ENCODE measurements at places on chromosomes 16 and 17. TPM values are rescaled to one million over a fixed set of nuclear protein-coding genes. Genes with fewer than 3 reads are reported as not detected.

WNT3 gene
- total RNA-seq: not detected

DNA sequence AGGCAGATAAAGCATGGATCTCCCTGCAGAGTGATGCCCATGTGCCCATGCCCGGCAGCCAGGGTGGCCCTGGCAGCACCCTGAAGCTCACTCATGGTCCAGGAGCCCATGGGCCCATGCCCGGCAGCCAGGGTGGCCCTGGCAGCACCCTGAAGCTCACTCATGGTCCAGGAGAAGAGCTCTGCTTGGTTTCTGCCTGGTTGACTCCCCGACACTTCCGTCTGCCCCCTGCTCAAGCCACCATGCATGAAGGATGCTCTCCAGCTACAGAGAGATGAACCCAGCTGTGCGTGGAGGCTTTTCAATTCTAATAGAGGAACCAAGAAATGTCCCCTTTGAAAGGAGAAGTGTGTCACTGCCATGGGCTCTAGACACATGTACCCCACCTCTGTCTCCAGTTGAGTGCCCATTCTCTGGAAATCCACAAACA, 8.7 kb downstream of the CCL17 start:
- peaks cover 9% of the 10 kb centered on the region for H3K4me1 ChIP-seq
- no peak overlapping the region for H3K4me3 ChIP-seq
- H3K36me3 ChIP-seq: no peaks in the 10 kb centered on the region
- no peak for DNase-seq
- no peaks in the 10 kb centered on the region for H3K27me3 ChIP-seq
- H3K27ac ChIP-seq: no peak overlapping the region

DNA sequence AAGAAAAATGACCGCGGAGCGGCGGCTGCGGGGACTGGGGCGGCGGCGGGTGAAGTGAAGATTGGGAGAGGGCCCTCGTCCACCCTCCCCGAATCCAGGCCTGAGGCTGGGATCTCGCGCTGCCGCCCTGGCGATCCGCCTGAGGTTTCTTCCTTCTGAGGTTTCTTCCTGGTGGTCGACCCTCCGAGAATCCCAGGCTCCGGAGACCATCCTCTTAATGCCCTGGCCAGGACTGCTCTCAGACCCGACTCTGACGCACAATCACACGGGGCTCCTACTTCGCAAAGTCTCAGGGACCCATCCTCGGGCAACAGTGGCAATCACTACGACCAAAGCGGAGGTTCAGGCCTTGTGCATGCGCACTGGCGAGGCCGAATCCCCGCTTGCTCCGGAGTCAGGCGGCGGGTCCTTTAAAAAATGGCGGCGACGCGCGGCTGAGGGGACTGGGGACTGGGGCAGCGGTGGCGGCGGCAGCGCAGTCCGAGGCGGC, 18.0 kb upstream of the KCNJ18 start:
- no peak overlapping the region for H3K4me3 ChIP-seq
- no peak for DNase-seq
- H3K4me1 ChIP-seq: no peaks in the 10 kb centered on the region
- no peaks in the 10 kb centered on the region for H3K27me3 ChIP-seq
- no peak overlapping the region for H3K27ac ChIP-seq

BCL7C gene
- total RNA-seq: 18.1 TPM

FA2H gene
- total RNA-seq: not detected

DNA sequence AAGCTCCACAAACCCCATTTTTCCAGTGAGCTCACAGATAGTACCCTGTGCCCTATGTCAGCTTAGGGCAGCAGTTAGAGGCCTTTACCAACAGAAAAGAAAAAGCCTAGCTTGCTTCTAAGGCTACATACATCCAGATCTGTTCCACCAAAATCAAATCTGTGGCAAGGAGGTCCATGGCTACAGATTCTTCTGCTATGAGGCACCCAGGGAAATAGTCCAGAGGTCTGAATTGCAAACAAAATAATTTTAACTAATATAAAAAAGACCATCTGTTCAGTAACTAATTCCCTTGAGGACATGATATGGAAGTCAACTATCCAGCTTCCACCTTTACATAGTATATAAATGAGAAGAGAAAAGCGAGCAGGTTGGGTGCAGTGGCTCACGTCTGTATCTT, 129.3 kb downstream of the PARN start:
- DNase-seq: no peak
- H3K4me3 ChIP-seq: no peak overlapping the region
- no peaks in the 10 kb centered on the region for H3K27me3 ChIP-seq
- peaks cover 3% of the 10 kb centered on the region for H3K36me3 ChIP-seq
- no peak overlapping the region for H3K27ac ChIP-seq
- H3K4me1 ChIP-seq: peaks cover 11% of the 10 kb centered on the region

GRCh38 chr17:39543176-39543575, 64.5 kb downstream of the NEUROD2 start:
- no peak overlapping the region for H3K4me3 ChIP-seq
- H3K27me3 ChIP-seq: no peaks in the 10 kb centered on the region
- no peak overlapping the region for H3K27ac ChIP-seq

PDK2 gene
- 11.1 TPM for total RNA-seq

- no peaks in the 10 kb centered on the region for H3K27me3 ChIP-seq
- no peak overlapping the region for H3K27ac ChIP-seq
- no peak for DNase-seq
- H3K4me3 ChIP-seq: no peak overlapping the region
- H3K36me3 ChIP-seq: peaks cover 45% of the 10 kb centered on the region
Measured at GRCh38 chr17:16002708-16003260, 3.2 kb downstream of the TTC19 start.

DNA sequence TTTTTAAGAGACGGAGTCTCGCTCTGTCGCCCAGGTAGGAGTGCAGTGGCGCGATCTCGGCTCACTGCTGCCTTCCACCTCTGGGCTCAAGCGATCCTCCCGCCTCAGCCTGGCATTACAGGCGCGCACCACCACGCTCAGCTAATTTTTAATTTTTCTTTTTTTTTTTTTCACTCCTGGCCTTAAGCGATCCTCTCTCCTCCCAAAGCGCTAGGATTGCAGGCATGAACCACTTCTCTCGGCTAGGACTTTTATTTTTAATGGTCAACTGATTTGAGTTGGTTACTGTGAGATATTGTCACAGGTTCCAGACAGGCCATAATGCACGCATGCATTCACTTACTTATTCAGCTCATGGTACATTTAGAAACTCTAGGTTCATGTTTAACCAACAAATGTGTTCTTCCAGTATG, 888 bp downstream of the PIGW start:
- no peak for DNase-seq
- peaks cover 48% of the 10 kb centered on the region for H3K4me1 ChIP-seq
- H3K27me3 ChIP-seq: no peaks in the 10 kb centered on the region
- peak overlapping the region; percentile 96 for H3K27ac ChIP-seq
- H3K4me3 ChIP-seq: peak overlapping the region; percentile 98
- H3K36me3 ChIP-seq: peaks cover 34% of the 10 kb centered on the region

- no peak overlapping the region for H3K4me3 ChIP-seq
- H3K27ac ChIP-seq: no peak overlapping the region
- peaks cover 4% of the 10 kb centered on the region for H3K36me3 ChIP-seq
- H3K4me1 ChIP-seq: peaks cover 24% of the 10 kb centered on the region
Measured at GRCh38 chr17:75902406-75902805, 2.3 kb downstream of the MRPL38 start.

GRCh38 chr17:82876602-82877379, 37.0 kb upstream of the ZNF750 start:
- peaks cover 8% of the 10 kb centered on the region for H3K36me3 ChIP-seq
- H3K4me1 ChIP-seq: peaks cover 43% of the 10 kb centered on the region
- no peaks in the 10 kb centered on the region for H3K27me3 ChIP-seq
- peak; percentile 45 for DNase-seq

- no peaks in the 10 kb centered on the region for H3K4me1 ChIP-seq
- H3K4me3 ChIP-seq: no peak overlapping the region
- no peaks in the 10 kb centered on the region for H3K36me3 ChIP-seq
- DNase-seq: no peak
- peaks cover 19% of the 10 kb centered on the region for H3K27me3 ChIP-seq
Measured at GRCh38 chr17:5677620-5678019, 93.3 kb upstream of the NLRP1 start.

DNA sequence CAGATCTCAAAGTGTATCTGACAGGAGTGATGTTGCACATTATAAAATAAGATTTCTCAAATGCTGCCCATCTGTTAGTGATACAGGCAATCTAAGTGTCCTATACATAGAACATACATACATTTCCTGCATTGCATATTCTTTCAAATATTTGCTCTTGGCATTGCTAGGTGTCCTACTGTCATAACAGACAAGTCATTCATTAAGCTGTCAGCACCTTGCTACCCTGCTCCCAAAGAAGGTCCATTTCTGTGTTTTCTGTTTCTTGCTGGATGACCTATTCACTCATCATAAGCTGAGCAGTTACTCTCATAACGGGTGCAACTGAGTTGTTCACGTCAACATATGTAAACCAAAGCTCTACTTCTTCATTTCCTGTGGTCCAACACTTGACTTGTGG, 719.0 kb downstream of the KCNJ2 start:
- no peaks in the 10 kb centered on the region for H3K4me1 ChIP-seq
- DNase-seq: no peak
- H3K27me3 ChIP-seq: no peaks in the 10 kb centered on the region
- H3K4me3 ChIP-seq: no peak overlapping the region

DNA sequence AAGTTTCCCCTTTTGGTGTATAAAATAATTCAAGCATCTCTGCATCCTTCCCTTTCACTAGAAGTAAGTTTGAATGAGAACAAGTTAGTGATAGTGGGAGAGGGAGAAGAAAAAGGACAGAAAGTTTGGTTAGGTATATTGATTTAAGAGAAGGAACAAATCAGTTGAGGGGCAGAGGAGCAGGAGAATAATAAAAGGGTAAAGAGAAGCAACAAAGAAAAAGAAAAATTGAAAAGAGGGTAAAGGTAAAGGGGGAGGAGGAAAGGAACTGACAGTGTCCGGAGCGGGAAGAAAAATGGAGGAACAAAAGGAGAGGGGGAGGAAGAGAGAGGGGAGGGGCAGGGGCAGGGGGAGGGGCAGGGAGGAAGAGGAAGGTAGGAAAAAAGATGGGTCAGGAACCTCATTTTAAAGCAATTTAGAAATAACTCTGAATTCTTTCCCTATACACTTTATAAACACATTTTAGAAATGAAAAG, 6.3 kb upstream of the IGF2BP1 start:
- peaks cover 6% of the 10 kb centered on the region for H3K4me1 ChIP-seq
- peaks cover 38% of the 10 kb centered on the region for H3K27me3 ChIP-seq
- H3K27ac ChIP-seq: no peak overlapping the region
- H3K4me3 ChIP-seq: no peak overlapping the region

DPEP2 gene
- total RNA-seq: 3.8 TPM

DNA sequence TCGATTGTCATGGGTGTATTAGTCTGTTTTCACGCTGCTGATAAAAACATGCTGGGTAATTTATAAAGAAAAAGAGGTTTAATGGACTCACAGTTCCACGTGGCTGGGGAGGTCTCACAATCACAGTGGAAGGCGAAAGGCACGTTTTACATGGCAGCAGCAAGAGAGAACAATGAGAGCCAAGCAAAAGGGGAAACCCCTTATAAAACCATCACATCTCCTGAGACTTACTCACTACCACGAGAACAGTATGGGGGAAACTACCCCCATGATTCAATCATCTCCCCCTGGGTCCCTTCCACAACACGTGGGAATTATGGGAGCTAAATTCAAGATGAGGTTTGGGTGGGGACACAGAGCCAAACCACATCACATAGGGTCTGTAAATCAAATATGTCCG, 167.4 kb upstream of the XYLT1 start:
- no peaks in the 10 kb centered on the region for H3K4me1 ChIP-seq
- peaks cover 8% of the 10 kb centered on the region for H3K27me3 ChIP-seq
- no peak overlapping the region for H3K4me3 ChIP-seq
- no peak for DNase-seq

DNA sequence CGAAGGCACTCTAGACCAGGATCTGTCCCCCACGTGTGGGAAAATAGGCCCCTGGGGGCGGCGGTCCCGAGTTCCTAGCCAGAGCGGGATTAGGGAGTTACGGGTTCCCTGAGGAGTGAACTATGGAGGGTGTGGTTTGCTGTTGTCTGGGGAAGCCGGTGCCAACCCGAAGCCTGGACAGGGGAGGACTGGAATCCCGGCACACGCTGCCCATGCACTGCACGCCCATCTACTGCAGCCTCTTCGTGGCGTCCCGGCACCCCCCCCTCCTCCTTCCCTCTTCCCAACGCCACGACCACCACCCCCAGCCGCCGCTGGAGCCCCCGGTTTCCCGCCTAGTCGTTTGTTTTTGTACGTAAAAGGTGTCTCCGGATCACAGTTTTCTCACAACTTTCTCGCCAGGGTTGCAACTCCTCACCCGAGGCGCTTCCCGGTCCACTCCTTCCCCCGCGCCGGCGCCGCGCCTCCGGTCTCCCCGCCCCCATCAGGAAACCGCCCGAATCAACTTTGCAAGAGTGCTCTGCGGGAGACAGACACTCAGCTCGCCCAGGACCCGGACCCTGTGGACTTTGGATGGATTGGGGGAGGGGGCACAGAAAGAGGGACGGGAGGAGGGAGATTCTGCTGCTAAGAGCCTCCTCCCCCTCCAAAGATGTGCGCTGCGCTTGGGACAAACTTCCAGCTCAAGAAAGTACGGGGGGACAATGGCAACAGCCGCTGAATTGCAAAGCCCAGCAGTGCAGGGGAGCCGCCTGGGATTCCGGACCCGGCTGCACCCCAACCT, 1.4 kb upstream of the LHX1 start:
- no peak for DNase-seq
- no peak overlapping the region for H3K27ac ChIP-seq
- H3K4me3 ChIP-seq: peak overlapping the region; percentile 41
- H3K36me3 ChIP-seq: no peaks in the 10 kb centered on the region
- peaks cover 69% of the 10 kb centered on the region for H3K4me1 ChIP-seq

GRCh38 chr16:47571049-47571448, 109.9 kb downstream of the PHKB start:
- H3K36me3 ChIP-seq: peaks cover 20% of the 10 kb centered on the region
- no peak overlapping the region for H3K27ac ChIP-seq
- H3K27me3 ChIP-seq: no peaks in the 10 kb centered on the region
- no peak for DNase-seq

ABCA6 gene
- not detected for total RNA-seq

KRT35 gene
- total RNA-seq: not detected

DNA sequence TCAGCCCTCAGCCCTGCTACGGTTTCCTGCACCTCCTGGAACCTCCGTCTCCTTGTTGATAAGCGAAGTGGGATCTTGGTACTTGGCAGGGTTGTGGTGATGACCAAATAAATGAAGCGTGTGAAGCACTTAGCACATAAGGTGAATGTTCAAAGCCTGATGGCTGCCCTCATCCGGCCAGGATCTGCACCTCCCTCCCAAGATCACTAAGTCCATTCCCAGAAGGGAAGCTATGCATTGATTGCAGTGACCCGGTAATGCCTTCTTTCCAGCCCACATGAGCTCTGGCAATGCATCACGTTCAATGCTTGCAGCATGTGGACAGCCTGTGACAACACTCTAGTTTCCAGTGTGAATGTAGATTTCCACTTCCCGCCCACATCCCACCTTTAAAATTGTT, 24.9 kb upstream of the RHOT1 start:
- no peaks in the 10 kb centered on the region for H3K36me3 ChIP-seq
- DNase-seq: no peak
- peaks cover 9% of the 10 kb centered on the region for H3K4me1 ChIP-seq
- H3K27me3 ChIP-seq: no peaks in the 10 kb centered on the region
- no peak overlapping the region for H3K27ac ChIP-seq
